ENCODE measurements at places on chromosomes 1 and 21.
A peak's percentile ranks its signal among the peaks of the same experiment; 100 is the strongest.

- no peak for DNase-seq
Observed at GRCh38 chr1:38152351-38153065, 105.9 kb upstream of the POU3F1 start.

GRCh38 chr1:53438427-53439336 is 20.5 kb upstream of the DMRTB1 start:
- no peak for DNase-seq

- no peak for DNase-seq
Observed at GRCh38 chr1:74470936-74471335, 41.5 kb downstream of the LRRC53 start.

DNA sequence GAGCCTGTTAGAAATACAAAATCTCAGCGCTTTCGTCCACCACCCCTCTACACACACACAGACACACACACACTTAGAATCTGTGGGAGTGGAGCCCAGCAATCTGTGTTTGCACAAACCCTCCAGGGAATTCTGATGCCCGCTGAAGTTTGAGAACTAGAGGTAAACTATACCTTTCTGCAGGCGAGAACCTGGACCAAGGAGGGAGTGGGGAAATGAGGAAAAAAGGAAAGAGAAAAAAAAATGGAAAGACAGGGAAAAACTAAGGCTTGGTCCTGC is 468 bp upstream of the NIBAN1 start:
- DNase-seq: no peak

GRCh38 chr1:216830424-216831210 is 107.4 kb upstream of the ESRRG start:
- DNase-seq: no peak

DNA sequence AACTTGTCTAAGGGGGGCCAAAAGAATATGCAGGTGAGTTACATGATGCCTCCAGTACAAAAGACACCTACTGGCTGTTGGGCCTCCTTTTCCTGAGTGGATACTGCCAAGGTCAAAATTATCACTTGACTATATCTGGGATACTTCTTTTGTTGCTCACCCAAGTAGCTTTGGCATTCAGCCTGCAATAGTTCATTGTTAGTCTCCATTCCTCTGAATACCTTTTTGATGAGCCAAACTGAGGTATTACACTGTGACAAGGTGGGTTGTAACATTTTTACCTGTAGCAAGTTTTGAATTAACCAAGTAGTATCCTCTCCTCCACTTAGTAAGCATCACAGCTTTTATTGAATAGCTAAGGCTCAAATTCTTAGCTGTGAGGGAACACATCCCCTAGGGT is 408.0 kb downstream of the LRRIQ3 start:
- no peak for DNase-seq

DNA sequence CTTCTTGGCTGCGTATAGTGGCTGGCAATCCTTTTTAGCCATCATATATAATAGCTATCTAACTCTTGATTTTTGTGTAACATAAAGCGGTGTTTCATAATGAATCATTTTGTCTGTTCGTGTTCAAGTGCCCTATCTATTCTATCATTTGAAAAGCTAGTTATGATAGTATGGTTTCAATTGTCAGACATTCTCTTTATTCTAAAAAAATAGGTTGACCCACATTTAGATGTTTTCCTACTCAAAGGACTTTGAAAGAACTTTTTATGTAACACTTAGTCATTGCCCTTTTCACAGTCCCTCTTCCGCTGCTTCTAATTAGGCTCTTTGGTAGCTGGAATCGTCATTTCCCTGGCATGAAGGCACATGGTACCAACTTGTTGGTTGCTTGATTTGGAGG is 272.2 kb upstream of the B3GALT2 start:
- DNase-seq: peak; percentile 42

DNA sequence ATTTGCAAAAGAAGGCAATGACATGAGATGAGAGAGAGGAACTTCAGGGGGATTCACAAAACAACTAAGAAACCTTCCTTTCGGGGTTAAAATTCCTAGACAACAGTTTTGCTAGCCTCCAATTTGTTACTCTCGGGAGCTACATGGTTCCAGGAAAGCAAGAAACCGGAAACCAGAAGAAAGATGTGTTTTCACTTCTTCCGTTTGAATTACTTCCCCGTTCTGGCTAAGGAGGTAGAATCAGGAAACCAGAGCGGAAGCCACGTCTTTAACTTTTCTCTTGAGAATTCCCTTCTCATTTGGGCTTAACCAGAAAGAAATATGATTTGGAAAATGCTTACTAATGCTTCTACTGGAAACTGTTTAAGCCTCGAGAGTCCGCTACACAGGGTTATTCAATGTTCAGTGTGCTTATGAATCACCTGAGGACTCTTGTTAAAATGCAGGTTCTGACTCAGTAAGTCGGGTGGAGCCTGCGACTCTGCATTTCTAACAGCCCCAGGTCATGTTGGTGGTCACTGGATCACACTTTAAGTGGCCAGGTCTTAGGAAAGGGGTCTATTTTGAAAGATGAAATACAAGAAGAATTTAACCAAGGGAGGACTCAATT is 43.5 kb upstream of the MCOLN3 start:
- DNase-seq: no peak

GRCh38 chr21:41919666-41920398 is 34.0 kb downstream of the C2CD2 start:
- DNase-seq: no peak

- DNase-seq: no peak
Observed at GRCh38 chr1:205676002-205676401, 4.3 kb downstream of the SLC45A3 start.

GRCh38 chr21:43753439-43753799 is 22.7 kb downstream of the CSTB start:
- DNase-seq: no peak

DNA sequence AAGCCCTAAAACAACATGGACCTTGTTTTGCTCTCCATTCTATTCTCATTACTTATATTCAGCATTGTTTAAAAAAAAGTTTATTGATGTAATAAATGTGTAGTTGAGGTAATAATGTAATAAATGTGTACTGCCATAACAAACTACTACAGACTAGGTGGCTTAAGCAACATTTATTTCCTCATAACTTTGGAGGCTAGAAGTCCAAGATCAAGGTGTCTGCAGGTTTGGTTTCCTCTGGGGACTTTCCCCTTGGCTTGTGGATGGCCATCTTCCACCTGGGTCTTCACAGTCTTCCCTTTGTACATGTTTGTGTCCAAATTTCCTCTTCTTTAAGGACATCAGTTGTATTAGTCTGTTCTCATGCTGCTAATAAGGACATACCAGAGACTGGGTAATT is 93.1 kb downstream of the LMO4 start:
- no peak for DNase-seq

- no peak for DNase-seq
Observed at GRCh38 chr1:201739080-201739479, 89.9 kb upstream of the IPO9 start.

DNA sequence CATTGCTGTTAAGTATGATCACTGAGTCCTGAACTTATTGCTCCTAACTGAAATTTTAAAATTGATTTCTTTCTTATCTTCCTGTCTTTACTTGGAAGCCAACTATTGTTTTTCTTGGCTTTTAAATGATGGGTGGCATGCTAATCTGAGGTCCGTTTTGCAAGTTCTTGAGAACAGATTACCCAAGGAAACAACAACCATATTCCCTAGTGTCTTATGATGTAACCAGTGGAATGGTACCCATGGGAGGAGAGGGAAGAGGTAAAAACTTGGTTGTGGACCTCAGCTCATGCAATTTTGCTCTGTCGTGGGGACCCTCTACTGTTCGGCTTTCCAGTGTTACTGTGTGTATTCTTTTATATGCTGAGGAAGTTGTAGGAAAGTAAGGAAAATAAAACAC is 454.8 kb upstream of the ADAMTS5 start:
- DNase-seq: no peak

DNA sequence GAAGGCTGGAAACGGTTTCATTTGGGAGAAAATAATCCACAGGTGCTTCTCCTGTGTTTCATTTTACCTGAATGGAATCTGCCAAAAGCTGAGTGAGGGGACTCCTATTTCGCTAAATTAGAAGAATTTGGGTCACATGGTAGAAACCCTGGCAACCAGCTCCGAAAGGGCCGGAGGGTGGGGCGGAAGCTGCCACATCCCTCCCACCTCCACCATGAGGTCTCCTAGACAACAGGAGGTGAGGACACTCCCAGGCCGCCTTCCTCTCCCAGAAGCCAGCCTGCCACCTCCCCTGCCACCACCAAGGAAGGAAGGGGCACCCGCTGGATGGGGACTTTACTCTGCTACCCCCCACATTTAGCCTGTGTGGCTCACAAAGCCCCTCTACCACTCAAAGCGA is 199.9 kb upstream of the ZC3H12A start:
- no peak for DNase-seq

GRCh38 chr1:99544328-99544727 is 101.6 kb upstream of the PALMD start:
- no peak for DNase-seq

- no peak for DNase-seq
Observed at GRCh38 chr1:160109686-160110085, 5.9 kb upstream of the ATP1A2 start.

GRCh38 chr1:26862781-26863684 is at the start of gene SFN:
Gene SFN, plus strand, starts transcription at chr1:26863149. Its CDS starts 64 bp downstream, at chr1:26863213.
- DNase-seq: peak; percentile 42

DNA sequence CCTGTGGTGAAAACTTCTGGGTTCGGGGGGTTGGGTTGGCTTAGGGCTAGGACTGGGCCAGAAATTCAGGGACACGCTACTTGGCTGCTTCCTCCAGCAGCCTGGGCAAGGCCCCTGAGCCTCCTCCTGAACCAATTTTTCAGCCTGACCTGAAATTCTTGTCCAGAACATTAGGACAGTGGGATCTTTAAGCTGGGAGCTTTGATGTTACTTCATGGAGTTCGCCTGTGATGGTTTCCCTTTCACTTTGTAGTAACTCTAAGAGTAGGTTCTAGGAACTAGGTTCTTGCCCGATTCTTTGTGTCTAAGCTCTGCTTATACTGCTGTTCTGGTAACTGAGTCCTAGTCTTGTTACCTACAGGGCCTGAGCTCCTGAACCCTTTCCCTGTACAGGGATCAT is 75.3 kb downstream of the S1PR1 start:
- DNase-seq: no peak

DNA sequence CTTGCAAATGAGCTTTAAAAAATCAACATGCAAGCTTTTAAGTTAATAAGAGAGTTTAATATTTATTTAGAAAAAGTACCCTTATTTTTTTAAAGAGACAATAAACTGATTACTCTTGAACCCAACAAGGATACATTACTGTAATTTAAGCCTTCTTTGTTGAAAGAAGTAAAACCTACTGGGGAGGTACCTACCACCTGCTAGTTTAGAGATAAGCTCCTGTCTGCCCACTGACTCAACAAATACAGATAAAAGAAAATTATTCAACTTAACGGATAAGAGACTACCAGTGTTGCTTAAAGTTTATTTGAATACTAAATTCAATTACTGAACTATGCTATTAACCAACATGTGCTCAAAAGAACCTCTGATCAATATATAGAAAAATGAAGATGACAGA is 23.1 kb downstream of the USP24 start:
- DNase-seq: no peak

Measured in stimulated activated CD4-positive, alpha-beta T cell treated with anti-CD3 and anti-CD28 coated beads, Interleukin-4, amount 100 ng/mL, for 24 hours (primary cell).